AG04450 (cell line): ENCODE measurements at places on chromosomes 5 and 9.

DNA sequence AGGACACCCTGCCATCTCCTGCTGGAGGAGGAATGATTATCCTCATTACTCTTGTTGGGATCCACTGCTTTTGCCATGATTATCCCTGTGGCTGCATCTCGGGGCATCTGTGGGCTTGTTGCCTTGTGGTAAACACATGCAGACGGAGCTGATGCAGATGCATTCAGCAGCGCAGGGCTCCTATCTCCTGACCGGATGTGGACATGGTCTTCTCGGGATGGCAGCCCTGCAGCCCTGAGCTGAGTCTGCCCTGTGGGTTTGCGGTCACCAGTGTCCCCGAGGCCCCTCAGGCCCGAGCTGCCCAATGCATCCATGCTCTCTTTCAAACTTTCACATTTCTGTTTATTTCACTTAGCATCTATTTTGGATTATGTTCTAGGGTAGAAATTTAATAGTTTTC is 250.4 kb upstream of the IRX1 start:
- no peak for DNase-seq

- DNase-seq, result no peak
Observed at GRCh38 chr5:16538006-16538405, 72.4 kb upstream of the ZNF622 start.

DNA sequence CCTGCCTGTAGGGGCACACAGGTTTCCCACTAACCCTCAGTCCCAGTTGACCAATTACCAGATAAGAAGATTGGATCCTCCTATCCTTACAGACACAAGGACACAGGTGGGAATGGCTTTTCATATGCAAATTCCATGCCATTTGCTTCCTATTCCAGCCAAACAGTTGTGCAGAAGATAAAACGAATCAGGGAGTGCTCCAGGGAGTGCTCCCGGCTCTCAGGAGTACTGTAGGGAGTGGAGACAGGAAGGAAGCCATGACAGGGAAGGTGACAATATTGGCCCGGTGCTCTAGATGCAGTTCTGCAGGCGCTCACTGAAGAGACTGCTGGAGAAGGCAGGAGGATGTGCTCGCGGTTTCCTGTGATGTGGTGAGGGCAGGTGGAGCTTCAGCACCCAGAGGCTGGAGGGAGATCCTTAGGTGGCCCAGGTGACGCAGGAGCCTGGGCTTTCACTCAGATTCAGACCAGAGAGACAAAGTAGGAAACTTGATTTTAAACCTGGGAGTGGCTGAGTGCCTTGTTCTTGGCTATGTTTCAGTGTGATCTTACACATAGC is 260.0 kb downstream of the AUH start:
- no peak for DNase-seq

DNA sequence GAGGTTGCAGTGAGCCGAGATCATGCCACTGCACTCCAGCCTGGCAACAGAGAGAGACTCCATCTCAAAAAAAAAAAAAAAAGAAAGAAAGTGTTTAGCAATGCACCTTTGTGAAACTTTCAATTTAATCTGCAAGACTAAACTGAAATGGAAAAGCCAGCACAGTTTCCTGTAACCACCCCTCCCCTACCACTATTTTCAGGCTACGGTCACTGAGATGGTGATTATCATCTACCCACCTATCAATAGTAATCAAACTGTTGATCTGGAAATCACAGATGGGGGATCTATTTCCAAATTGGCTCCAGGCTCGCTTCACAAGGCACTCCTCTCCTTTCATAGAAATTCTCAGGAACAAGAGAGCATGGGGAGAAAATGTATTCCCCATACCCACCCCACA is 30.6 kb upstream of the IL7R start:
- no peak for DNase-seq

DNA sequence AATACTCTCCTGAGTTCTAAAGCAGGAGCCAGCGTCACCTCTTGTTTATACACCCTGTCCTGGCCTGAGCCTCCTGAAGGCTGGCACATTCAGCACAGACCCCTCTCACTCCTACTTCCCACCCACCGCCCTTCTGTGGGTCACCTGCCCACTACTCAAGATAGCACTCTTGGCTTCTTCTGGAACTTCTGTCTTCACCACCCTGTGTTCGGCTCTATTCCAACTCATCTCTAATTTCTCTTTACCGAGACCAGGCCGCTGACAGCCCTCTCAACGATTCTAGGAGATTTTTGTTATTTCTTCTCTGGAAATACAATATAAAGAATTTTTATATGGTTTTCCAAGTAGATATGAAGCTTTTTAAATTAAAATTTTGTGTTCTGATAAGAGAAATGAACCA is 57.4 kb downstream of the IRF1 start:
- no peak for DNase-seq

DNA sequence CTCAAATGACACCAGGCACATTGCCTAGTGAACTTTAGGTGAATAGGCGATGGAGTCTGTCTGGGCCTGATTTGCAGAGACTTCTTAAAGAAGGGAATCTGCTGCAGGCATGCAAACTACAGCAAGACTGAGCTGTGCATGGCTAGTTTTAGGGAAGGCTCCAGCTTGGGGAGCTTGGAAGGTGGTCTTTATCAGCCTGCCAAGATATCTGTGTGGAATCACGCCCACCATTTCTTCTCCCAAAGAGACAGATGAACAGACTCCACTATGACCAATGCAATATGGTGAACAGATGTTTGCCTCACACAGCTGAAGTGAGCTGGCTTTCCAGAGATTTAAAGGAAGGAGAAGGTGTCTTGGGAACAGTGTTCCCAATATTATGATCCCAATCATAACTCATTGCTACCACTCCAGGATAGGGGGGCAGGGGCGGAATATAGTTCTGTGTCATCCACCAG is 129.0 kb upstream of the HMHB1 start:
- no peak for DNase-seq

GRCh38 chr5:172630482-172630881 is 10.6 kb upstream of the NEURL1B start:
- DNase-seq, result no peak

GRCh38 chr9:95493402-95493801 is 23.4 kb downstream of the PTCH1 start:
- no peak for DNase-seq

DNA sequence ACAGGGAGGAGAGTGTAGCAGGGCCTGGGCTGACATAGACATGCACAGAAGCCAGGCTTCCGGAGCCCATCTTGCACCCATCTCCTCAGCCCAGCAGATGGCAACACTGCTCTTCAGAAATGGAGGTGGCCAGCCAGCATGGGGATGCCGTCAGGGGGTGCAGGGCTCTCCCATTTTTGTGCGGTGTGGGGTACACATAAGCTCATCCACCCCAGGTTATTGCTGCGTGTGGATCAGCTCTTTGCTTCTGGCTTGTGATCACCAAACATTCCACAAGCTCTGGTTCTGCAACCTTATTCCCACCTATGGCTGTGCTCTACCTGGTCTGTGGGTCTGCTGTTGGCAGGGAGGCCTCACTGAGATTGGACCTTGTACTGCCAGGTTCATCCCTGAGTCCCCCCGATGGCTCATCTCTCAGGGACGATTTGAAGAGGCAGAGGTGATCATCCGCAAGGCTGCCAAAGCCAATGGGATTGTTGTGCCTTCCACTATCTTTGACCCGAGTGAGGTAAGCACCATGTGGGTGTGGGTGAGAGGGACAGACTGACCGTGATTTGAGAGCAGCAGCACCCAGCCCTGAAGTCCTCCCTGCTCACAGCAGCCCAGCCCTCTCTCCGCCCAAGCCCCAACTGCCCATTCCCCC is 17.3 kb downstream of the SLC22A5 start:
- no peak for DNase-seq

- DNase-seq, result no peak
Observed at GRCh38 chr9:70197216-70198044, 61.3 kb upstream of the SMC5 start.

- no peak for DNase-seq
Observed at GRCh38 chr5:139575751-139576150, 14.6 kb downstream of the UBE2D2 start.

DNA sequence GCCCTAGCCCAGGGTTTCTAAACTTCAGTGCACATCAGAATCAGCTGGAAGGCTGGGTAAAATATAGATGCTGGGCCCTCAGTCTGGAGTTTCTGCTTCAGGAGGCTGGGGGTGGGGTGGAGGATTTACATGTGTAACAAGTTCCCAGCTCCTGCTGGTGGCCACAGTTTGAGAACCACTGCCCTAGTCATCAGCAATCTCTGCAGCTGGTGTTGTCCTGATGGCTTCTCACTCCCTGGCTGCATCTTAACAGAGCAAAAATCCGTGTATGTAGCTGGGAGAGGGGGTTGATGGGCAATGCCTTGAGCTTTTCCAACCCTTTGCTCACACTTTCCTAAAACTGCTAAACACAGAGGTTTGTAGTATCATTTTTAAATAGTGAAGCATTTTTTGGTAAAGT is 186.0 kb upstream of the KLF9 start:
- DNase-seq, result peak; percentile 62

DNA sequence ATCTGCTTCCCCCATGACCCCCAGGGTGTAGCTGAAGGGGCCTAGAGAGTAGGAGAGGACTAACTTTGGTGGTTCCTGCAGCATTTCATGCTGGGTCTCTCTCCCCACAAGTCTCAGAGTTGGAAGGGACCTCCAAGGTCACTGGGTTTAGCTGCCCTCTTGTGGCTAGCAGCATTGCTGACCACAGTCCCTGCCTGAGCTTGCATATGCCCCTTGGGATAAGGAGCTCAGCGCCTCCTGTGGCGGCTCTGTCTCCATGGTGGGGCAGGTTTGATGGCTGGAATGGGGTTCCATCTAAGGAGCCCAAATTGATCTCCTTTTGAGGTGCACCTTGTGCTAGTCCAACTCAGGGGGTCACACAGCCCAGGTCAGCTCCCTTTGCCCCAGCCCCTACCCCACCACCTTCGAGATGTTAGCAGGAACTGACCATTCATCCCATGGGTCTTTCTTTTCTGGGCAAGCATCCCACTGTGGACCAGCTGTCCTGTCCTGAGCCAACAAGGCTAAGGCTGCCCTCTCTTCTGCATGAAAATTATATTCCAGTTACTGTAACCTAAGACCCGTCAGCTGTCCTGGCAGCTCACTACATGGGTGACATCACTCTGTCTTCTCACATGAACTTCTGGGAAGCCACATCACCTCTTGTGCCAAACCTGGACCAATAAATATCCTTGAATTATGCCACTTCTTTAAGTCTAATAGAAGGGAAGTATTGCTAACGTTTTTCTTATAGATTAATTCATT is 196.2 kb downstream of the HSPA4 start:
- DNase-seq, result no peak

- no peak for DNase-seq
Observed at GRCh38 chr5:170225326-170226128, 7.3 kb upstream of the C5orf58 start.

- DNase-seq, result no peak
Observed at GRCh38 chr5:116502616-116503015, 72.0 kb downstream of the SEMA6A start.

- no peak for DNase-seq
Observed at GRCh38 chr9:114029311-114030170, 48.6 kb downstream of the AMBP start.

- no peak for DNase-seq
Observed at GRCh38 chr5:125612776-125613175, 810.4 kb upstream of the GRAMD2B start.

DNA sequence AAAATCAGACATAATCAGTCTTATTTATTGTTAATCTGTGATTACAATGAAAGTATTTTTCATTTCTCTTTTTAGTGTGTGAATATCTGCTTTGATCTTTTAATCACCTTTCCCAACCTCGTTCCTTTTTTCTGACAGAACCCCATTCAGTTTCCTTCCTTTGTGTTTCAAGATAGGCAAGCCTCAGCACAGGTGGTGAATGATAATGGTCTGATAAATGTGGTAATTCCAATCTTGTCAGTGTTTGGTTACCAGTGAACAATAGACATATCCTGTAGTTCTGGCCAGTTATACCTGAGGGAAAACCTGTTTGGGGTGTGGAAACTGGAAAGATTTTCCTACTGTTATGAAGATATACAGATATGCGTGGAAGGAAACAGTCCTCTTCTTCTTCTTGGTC is 13.5 kb downstream of the STX17 start:
- DNase-seq, result no peak

- DNase-seq, result no peak
Observed at GRCh38 chr5:2631758-2632157, 119.7 kb downstream of the IRX2 start.

DNA sequence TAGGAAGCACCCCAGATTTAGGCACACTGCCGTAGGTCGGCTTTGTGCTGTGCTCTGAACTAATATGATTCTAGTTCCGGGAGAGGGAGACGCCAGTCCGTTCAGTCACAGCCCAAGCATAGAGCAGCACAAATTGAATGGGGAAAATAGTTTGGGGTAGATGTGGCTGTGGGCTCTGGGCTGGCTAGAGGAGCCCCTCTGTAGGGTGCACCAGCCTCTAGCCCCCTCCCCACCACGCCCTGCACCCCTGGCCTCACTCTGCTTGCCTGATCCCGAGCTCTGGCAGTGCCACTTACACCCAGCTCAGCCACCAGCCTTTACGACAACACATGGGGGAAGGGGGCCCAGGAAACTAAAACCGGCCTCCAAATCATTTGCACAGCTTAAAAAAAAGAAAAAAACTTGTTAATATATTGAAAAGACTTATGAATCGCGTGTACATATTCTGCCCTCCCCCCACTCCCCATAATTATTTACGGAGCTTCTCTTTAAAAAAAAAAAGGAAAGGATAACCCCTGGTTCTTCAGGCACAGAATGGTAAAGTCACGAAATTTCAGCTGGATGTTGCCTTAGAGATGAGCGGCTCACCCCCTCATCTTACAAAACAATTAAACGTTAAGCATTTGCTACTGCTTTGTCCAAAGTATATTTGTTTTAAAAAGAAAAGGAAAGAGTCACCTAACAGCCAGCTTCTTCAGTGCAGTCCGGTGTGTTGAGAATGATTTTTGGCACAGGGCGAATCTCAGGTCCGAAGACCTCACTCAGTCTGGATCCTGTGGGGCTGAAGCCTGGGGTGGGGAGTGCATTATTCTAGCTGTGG is 3.5 kb downstream of the LMX1B start:
- no peak for DNase-seq

GRCh38 chr5:78213799-78214198 is 80.7 kb downstream of the AP3B1 start:
- no peak for DNase-seq

DNA sequence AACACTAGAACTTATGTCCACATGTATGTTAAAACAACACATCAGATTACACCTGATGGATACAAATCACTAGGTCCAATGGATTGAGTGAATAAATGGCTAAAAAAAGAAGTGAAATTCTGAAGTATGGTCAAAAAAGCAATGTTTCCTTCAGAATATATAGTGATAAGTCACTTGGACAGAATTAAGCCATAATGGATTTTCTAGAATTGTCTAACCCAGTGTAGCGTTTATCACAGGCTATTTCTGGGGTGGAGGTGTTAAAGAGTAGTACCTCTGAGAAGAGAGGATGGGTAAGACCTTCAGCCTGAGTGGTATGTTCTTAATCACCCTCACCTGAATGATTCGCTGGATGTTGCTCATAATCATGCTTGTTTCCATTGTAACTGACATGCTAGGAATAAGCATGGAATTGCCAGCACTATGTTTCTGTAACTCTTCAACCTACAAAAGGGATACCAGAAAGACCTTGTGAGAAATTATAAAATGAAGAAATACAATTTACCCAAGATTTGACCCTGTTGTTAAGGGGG is 33.2 kb downstream of the SLC31A2 start:
- DNase-seq, result no peak
